Caco-2 (cell line): ENCODE measurements at places on chromosomes 3 and 15.

- DNase-seq: no peak
Measured at GRCh38 chr15:70580958-70581357, 182.4 kb downstream of the UACA start.

DNA sequence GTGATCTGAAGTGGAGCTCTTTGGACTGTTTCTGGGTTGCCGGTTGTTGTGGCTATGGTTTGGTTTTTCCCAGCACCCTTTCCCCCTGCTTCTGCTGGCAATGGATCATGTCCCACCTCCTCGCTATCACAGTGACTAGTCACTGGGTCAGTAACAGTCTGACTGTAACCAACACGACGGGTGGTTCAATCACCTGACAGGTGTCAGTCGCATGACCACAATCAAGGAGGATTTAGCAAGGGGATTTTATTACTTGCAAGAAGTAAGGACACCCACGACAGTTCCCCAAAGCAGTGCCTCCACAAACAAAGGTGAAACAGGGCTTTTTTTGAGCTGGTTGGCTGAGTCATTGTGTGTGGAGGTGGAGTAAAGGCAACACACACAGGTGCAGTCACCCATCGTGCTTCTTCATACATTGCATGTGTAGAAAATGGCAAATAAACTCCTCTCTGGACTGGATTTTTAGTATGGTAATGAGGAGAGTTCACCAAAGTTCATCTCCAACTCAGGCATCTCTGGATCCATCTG lies 58.8 kb upstream of the FAM3D start:
- no peak for DNase-seq

DNA sequence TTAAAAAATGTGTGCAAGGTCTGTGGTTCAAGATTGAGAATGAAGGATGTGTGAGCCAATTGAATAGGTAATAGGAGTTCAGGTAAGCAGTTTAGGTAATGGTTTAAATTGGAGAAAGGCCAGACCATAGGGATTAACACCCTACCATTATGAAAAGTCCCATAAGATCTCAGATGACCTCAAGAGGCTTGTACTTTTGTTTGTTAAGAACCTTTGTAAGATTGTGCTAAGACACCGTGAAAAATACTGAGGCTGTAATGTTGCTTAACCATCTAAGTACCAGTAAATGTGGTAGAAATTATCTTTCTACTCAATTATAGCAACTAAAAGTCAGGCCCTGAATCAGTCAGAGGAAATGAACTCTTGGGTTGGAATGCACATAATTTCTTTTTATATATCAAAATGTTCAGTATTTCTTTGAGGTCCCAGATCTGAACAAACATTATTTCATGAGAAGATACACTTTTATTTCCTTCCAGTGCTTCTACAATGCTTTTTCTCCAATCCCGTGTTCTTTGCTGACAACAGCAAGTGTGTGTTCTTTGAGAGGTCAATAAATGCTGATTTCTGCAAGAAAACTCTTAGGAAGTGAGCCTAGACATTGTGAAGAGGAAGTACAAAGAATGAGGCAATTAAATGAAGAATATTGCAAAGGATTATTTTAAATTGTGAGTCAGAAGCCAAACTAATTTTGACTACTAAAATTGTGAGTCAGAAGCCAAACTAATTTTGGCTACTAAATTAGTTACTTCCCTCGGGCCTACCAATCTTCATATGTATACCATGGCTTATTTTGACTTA lies 66.4 kb downstream of the TCF12 start:
- no peak for DNase-seq

GRCh38 chr15:66099950-66100671 lies 153.4 kb downstream of the MEGF11 start:
- peak; percentile 23 for DNase-seq

GRCh38 chr3:75332794-75333193 lies 331.3 kb upstream of the FRG2C start:
- DNase-seq: no peak

GRCh38 chr15:66724732-66725463 lies 22.9 kb downstream of the SMAD6 start:
- no peak for DNase-seq

DNA sequence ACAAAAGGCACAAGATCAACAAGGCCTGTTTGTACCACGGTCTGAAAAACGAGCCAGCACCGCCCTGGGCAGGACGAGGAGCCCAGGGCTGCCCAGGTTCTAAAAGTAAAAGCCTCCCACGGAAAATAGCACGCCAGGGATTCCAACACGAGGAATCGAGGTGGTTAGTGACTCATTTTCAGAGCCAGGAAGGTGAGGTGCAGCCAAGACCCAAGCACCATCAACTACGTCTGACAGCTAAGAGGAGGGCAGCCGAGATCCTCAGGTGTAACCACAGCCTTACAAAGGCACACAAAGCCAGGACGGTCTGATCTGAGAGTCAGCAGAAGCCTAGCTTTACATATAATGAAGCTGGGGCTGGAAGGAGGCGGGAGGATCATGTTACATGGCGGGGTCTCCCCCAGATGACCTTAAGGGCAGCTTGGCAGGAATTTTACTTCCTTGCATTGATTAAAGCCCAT lies 52.5 kb downstream of the ATP10A start:
- DNase-seq: no peak

- DNase-seq: no peak
Measured at GRCh38 chr3:152817400-152817799, 17.5 kb upstream of the P2RY1 start.

GRCh38 chr15:64693134-64693533 lies 82.3 kb downstream of the RBPMS2 start:
- DNase-seq: peak; percentile 38

GRCh38 chr3:47098910-47099309 lies 65.0 kb downstream of the SETD2 start:
- DNase-seq: no peak

GRCh38 chr3:54121414-54122323 lies 683 bp upstream of the CACNA2D3 start:
- peak; percentile 17 for DNase-seq

DNA sequence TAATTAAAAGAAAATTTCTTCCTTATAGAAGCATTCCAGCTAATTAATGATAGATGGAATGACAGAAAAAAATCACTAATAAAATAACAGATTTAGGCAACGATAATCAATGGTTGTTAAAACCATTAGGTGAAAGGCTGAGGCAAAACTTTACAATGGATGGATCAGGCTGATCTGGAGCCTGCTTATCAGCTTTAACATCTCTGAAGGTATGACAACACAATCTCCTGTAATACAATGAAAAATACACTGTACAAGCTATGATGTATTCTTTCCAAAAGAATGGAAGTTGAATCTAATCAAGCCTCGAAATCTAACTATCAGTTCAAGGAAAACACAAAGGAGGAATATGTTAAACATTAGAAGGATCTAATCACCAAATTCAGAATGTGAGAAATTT lies 39.3 kb downstream of the EMC4 start:
- no peak for DNase-seq

GRCh38 chr15:34892963-34893591 lies 76.5 kb downstream of the AQR start:
- no peak for DNase-seq

DNA sequence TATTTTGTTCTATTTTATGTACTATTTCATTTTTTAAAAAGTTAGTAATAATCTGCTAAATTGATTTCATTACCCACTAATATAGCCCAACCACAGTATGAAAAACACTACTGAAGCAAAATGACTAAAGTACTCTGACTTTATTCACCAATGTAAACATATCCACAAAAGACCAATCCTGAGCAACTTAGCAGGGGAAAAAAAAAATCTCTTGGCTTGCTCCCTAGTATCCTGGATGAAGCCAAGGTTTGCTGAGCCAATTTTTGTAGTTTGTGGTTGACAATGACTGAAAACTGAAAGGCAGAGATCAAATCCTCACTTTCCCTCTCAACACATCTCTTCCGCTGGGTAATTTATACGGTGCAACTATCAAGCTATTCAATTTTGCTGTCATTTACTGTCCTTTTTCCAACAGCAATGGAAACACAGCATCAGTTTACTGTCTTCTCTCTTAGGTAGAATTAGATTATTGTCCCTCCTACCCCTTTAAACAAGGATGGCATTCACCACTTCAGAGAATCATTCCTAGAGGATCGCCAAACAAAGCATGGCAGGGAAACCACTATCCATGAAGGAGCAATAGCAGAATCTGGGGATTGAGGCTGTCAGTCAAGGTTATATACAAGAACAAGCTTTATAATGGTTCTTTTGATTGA lies 149.7 kb downstream of the THRB start:
- no peak for DNase-seq

DNA sequence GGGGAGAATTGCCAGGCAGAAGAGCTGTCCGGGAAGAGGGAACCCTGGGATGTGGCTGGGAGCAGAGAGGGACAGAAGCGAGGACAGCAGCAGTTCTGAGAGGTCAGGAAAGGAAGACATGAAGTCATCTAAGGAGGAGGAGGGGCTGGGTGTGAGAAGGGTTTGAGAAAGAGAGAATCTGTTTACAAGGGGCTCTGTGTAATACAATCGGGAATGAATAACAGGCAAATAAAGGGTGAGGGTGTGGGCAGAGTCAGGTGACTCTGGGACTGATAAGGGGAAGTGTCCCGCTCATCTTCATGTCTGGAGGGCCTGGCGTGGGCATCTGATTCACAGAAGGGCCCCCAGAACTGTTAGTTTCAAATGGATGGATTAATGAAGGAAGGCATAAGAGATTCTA lies 191.3 kb downstream of the XXYLT1 start:
- DNase-seq: no peak

- peak; percentile 60 for DNase-seq
Measured at GRCh38 chr3:171809611-171809860, 747 bp downstream of the PLD1 start.

- DNase-seq: no peak
Measured at GRCh38 chr3:25785826-25786225, 2.6 kb upstream of the NGLY1 start.

GRCh38 chr3:119219069-119219468 lies 21.6 kb downstream of the B4GALT4 start:
- no peak for DNase-seq

GRCh38 chr3:150222691-150223489 lies 185.2 kb upstream of the TSC22D2 start:
- no peak for DNase-seq

DNA sequence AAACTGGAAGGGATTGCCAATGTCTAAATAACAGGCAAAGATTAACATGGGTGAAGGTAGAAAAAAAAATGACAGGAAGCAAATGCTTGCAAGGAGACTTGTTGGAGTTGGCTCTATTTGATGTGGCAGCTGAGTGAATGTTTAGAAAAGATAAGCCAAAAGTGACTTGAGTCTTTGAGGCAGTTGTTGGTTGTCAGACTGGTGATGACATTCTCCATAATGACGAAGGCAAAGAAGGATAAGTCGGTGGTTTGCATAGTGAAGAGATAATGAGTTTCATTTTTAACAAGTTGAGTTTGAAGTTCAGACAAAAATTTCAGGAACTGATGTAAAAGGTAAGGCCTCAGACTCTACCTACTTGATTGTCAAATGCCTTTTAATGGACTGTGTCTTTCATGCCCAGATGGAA lies 704.1 kb upstream of the SGO1 start:
- DNase-seq: no peak

DNA sequence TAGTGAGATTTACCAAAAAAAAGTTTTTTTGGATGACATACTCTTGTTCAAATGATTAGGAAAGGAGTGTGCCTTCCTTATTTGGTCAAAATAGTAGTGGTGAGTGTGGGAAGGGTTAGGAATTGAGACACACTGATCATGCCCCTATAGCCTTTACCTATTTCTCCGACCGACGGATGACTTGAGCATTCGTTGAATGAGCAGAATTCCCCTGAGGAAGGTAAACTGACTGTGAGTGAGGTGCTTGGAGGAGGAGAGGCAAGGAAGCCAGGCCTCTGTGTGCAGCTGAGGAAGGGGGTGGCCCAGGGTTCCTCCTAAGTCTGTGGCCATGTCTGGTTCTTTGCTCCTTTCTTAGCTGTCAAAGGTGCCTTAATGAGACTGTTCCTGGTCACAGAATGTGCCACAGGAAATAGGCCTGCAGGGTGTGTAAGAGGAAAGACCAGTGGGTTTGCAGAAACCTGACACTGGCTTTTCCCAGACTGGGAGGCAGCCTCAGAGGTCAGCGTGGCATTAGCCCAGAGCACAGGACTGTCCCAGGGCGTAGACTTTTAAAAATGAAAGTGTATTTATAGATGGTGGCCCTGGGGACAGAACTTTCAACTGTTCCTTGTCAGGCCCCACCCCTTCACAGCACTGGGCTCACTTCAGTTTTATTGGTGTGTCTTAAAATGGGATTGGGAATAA lies 307.7 kb upstream of the C2CD4B start:
- DNase-seq: no peak

DNA sequence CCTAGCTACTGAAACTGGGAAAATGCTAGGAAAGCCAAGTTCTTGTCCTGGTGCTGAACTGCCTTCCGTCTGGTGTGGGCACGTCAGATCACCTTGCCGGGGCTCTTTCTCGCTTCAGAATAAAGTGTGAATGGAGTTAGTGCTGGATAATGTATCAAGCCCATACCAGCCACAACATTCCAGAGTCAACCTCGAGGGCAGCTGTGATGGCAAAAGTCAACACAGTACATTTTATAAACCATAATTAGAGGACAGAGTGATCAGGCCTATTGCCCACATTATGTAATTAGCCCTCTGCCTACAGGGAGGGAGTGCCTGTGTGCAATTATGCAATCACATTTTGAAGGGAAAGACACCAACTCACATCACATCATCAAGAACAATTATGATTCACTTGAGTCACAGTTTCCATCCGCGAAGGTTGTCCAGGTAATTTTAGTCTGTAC lies 165.2 kb downstream of the RORA start:
- DNase-seq: no peak

GRCh38 chr3:98692787-98693473 lies 70.2 kb upstream of the ST3GAL6 start:
- DNase-seq: no peak

DNA sequence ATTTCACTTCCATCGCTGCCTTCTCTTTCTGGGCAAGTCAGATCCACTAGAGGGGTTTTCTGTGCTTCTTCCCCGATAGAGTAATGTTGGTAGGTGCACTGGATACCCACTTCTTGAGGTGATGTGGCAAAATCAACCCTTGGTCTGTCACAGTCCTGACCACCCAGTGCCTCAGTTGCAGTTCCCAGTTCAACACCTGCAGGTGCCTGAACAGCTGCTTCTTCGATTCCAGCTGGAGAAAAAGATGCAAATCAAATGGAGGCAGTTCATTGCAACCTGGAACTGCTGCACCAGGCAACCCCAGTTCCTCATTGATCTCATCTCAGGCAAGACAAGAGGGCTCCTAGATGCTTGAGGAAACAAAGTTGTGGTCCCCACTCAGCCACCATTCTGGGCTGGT lies 186.6 kb downstream of the UBE2E2 start:
- DNase-seq: no peak

- no peak for DNase-seq
Measured at GRCh38 chr15:69766156-69766555, 313.5 kb downstream of the RPLP1 start.

GRCh38 chr15:43465100-43465499 lies 27.9 kb downstream of the TP53BP1 start:
- no peak for DNase-seq

DNA sequence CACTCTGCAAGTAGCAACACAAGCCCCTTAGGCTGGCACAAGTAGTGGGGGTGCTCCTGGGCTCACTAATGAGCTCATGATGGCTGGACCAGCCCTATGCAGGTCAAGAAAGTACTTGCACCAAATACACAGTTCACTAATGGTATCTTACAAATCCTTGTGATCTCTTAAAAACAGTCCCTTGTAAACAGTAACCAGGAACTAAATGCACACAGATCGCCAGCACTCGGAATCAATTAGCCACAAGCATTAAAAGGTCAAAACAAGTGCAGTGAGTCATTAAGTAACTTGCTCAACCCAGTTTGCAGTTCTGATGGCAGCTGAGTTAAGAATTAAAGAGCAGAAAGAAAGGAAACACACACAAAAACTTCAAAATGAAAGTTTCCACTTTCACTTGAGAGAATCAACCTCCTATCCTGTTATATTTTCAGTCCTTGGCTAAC lies 43.2 kb downstream of the ARHGEF3 start:
- DNase-seq: no peak
